Activated T-helper 1 cell treated with anti-CD3 and anti-CD28 coated beads, Interleukin-2, amount 50 U/mL, for 16 hours (primary cell): ENCODE measurements at places on chromosomes 5 and 9.

- no peak for DNase-seq
Observed at GRCh38 chr9:6123416-6123815, 92.2 kb upstream of the IL33 start.

DNA sequence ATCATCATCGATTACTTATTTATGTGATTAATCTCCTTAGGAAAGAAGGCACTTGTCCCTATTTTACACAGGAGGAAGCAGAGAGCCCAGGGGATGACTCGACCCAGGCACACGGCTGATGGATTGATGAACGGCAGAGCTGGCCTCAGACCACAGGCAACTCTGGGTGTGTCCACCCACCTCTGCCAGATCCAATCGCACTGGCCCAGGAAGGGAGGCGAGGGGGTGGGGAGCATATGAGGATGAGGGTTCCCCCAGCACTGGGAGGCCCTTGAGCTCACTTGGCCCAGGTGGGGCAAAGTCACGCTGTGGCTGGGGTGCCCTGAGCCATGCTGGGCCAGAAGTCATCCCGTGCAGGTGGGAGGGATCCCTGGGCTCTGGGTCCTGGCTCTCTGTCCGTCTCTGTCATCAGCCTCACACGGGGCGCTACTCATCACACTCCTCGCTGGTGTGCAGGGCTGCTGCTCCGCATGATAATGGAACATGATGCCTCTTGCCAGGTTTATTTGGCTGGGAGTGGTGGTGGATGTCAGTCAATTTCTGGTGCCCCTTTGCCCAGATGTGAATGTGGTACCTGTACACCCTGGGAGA lies 160.1 kb downstream of the GAPVD1 start:
- DNase-seq = no peak

GRCh38 chr5:158084292-158084691 lies 225.3 kb upstream of the CLINT1 start:
- no peak for DNase-seq

DNA sequence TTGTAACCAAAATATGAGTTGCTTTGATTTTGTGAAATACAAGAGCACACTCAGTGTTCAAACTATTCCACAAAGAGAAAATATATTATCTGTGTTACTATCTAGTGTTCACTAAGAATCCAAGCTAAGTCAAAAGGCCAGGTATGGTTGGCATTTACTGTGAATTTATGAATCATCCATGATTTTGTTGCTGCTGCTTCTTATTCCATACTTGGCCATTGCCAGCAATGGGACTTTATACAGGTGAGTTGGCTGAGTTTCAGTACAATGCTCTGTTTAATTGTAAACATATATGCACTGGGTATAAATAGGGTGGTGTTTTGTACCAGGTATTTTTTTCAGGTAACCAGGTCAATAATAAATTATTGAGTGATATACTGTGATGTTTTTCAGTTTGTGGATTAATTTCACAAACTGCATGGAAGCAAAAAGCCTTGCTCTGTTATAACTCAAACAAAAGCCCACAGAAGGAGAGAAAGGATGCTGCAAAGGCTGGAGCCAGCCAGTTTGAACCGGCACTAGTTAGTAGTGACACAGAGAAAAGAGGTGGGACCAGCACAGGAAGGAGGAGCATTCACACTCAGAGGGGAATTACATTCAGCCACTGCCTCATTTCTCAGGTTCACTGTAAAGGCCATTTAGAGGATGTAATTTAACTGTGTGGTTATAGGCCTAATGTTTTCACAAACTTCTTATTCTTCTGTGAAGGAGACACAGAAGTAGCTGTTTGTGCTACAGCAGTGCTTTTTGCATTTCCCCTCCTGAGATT lies 381.8 kb downstream of the ADGRV1 start:
- no peak for DNase-seq

- no peak for DNase-seq
Observed at GRCh38 chr9:113992276-113992951, 85.7 kb downstream of the AMBP start.
